ENCODE measurements at places on chromosomes 7 and 10.

- DNase-seq, result no peak
Observed at GRCh38 chr7:150586068-150586784, 19.0 kb downstream of the GIMAP4 start.

- DNase-seq, result no peak
Observed at GRCh38 chr7:101875283-101875846, 57.9 kb downstream of the CUX1 start.

- no peak for DNase-seq
Observed at GRCh38 chr7:80294346-80294745, 159.7 kb downstream of the GNAI1 start.

GRCh38 chr7:121394709-121395140 lies 1.4 kb downstream of the FAM3C start:
- DNase-seq, result no peak

DNA sequence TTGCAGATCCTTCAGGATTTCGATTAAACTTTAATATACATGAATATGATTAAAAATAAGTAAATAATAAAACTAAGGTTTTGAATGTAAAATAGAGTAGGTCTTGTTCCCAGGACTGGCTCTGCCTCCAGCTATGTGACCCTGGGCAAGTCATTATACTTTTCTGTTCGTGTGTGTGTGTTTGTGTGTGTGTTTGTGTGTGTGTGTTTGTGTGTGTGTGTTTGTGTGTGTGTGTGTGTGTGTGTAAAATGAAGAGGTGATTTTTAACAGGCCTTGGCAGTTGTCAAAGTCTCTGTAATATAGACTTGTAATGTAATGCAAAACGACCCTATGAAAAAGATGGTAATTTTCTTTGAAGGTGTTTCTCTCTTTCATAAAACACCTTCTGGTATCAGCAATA lies 79.2 kb downstream of the HGF start:
- DNase-seq, result no peak

Data from NCI-H2227 treated with DMSO at 0.1 percent for 48 hours (cell line).